ENCODE measurements at places on chromosomes 7 and 10.

- peak; percentile 29 for DNase-seq
These were observed 2.8 kb downstream of the FAM53B start for GRCh38 chr10:124741281-124741921.

- no peak for DNase-seq
These were observed 65.9 kb upstream of the ATP6V0A4 start for GRCh38 chr7:138863931-138864330.

DNA sequence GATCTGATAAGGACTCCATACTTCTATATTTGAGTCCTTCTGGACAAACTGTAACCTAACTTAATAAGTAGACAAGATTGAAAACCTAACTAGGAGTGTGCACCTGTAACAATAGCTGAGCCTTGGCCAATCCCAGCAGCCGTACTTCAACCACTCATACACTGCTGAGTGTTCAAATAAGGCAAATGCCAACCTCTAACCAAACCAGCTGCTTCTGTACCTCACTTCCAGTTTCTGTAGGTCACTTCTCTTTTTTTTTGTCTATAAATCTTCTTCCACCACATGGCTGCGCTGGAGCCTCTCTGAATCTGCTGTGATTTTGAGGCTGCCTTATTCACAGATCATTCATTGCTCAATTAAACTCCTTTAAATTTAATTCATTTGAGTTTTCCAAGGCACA is 753.2 kb downstream of the DNAJB9 start:
- DNase-seq, result no peak

GRCh38 chr7:41861642-41862041 is 158.8 kb upstream of the INHBA start:
- no peak for DNase-seq

- no peak for DNase-seq
These were observed 218.9 kb downstream of the DOCK4 start for GRCh38 chr7:111987115-111987826.

- no peak for DNase-seq
These were observed 15.9 kb downstream of the YKT6 start for GRCh38 chr7:44216521-44217222.

DNA sequence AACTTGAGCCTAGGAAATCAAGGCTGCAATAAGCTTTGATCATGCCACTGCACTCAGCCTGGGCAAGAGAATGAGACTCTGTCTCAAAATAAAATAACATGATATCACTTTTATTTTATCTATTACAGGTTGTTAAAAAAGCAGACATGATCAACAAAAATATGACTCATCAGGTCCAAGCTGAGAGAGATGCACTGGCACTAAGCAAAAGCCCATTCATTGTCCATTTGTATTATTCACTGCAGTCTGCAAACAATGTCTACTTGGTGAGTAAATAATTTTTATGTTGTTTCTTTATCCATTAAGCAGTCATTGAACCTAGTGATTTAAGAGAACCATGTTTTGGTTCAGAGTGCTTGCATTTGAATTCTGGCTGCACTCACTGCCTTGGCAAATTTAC is 3.3 kb downstream of the MASTL start:
- no peak for DNase-seq
